Liver (tissue), 10 donors: ENCODE measurements at places on chromosomes 11 and 22.

GRCh38 chr11:59262177-59262818, 49.6 kb upstream of the MPEG1 start:
- no peaks in the 10 kb centered on the region for H3K27me3 ChIP-seq
- no peak overlapping the region for H3K4me3 ChIP-seq
- H3K27ac ChIP-seq = no peak overlapping the region
- H3K4me1 ChIP-seq = peaks cover 3% of the 10 kb centered on the region
- no peak for DNase-seq

GRCh38 chr22:49815641-49816091, 12.0 kb downstream of the BRD1 start:
- H3K27me3 ChIP-seq = no peaks in the 10 kb centered on the region
- no peak for DNase-seq
- peaks cover 31% of the 10 kb centered on the region for H3K4me1 ChIP-seq
- peaks cover 22% of the 10 kb centered on the region for H3K36me3 ChIP-seq

DNA sequence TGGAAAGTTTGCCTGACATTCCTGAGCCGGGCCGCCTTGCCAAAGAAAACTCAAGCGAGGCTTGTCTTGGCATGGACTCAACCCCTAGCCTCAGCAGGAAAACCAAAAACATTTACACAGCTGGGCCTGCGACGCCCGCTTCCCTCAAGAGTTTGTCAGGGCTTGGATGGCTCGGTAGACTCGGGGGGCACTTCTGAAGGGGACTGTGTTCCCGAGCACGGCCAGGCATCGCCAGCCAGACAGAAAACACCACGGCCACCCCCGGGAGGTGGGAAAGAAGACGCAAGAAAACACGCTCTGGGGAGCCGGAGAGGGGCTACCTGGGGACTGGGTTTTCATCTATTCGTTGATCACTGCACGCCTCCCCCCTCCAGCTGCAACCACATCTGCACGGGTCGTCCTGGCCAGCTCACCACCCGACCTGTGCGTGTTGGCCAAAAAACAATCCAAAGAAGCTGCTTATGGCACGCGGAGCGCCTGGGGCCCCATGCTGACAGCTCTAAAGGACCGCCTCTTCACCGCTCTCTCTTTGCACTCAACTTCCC, 380.7 kb downstream of the MN1 start:
- no peaks in the 10 kb centered on the region for H3K36me3 ChIP-seq
- DNase-seq = no peak
- no peaks in the 10 kb centered on the region for H3K27me3 ChIP-seq
- H3K4me3 ChIP-seq = no peak overlapping the region
- peaks cover 9% of the 10 kb centered on the region for H3K4me1 ChIP-seq

DNA sequence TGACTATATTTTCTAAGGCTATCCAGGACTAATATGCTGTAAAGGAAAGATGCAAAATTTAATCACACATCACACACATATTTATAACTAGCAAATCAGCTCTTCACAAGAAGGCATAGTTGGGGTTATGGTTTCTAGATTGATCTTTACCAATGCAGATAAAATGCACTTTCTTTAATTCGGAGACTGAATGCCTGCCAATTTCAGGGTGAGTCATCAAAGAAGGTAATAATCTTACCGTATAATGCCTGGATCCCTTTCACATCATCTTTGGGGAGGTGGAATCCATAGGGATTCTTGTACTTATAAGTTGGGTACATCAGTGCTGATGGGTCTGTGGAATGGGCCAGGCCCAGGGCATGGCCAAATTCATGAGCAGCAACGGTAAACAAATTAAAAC, 16.4 kb downstream of the MMP20 start:
- no peak for DNase-seq
- H3K27me3 ChIP-seq = no peaks in the 10 kb centered on the region
- no peaks in the 10 kb centered on the region for H3K36me3 ChIP-seq
- H3K27ac ChIP-seq = no peak overlapping the region
- H3K4me3 ChIP-seq = no peak overlapping the region

DNA sequence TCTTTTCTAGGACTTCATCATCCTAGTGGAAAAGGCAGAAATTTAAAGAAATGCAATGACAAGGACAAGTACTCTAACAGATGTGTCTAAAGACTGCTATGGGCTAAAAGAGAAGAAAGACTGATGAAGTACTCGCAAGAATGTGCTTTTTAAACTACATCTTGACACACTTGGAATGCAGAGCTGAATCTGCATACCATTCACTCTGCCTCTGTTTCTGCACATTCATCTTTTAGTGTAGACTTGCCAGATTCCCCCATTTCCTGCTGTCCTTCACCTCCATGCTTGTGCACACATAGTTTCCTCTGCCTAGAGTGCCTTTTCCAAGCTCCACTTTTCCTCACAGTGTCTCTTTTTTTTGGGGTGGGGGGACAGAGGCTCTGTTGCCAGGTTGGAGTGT, 239.0 kb upstream of the CCDC179 start:
- no peak for DNase-seq
- H3K4me1 ChIP-seq = no peaks in the 10 kb centered on the region
- no peaks in the 10 kb centered on the region for H3K36me3 ChIP-seq
